ENCODE measurements at places on chromosomes 12 and 14.

DNA sequence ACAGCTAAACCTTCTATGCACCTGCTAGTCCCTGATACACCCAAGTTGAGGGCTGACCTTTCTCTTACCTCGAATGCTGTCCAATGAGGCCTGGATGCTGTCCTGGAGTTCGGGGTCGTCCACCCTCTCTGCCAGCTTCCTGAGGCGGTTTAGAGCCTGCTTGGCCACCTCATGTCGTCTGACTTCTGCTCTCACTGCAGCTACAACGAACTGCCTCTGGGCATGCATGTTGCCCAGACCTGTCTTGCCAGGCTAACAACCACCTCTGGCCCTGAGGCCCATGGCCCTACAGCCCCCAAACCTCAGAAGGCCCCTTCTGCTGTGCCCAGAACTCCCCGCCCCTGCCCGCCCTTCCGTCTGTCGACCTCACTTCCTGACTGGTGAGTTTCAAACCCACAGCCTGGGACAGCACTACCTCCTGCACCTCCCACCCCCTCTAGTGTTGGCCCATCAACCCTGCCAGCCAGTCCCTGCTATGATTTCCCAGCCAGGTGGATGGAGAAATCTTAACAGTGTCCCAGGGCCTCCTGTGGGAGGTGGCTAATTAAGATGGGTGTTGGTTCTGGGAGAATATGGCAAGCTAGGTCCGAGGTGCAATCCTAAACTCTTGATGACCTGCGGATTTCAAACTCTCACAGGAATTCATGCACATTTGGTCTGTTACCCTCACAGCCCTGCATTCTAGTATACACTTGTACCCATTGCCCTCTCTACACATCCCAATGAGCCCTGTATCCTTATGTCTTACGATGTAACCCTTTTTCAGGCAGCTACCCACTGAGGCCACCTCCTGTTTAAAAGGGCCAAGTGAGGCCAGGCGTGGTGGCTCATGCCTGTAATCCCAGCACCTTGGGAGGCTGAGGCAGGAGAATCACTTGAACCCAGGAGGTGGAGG is 2.7 kb upstream of the TSPAN31 start:
- DNase-seq = peak; percentile 8

DNA sequence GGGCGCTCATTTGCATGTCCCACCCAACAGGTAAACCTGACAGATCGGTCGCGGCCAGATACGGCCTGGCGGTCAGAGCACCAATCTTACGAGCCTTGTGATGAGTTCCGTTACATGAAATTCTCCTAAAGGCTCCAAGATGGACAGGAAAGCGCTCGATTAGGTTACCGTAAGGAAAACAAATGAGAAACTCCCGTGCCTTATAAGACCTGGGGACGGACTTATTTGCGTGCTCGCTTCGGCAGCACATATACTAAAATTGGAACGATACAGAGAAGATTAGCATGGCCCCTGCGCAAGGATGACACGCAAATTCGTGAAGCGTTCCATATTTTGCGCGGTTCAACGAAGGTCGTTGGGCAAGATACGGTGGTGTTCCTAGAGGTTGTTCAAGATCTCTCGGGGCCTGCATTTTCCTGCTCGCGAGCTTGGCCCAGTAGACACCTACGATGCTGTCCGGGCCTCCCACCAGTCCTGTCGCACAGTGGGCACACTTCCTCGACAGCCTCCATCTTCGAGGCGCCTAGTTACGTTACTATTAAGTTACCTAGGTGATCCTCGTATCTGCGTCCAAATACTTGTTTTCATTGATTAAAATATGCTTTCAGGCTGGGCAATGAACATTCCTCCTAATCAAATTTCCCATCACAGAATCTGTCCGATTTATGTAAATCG is at the start of gene RNU6-7:
TSS of gene RNU6-7 (plus strand) at position 230 of the 675 bp plus-strand sequence.
- peak; percentile 78 for DNase-seq

GRCh38 chr14:35028435-35028834 is 17.6 kb upstream of the FAM177A1 start:
- DNase-seq = no peak

DNA sequence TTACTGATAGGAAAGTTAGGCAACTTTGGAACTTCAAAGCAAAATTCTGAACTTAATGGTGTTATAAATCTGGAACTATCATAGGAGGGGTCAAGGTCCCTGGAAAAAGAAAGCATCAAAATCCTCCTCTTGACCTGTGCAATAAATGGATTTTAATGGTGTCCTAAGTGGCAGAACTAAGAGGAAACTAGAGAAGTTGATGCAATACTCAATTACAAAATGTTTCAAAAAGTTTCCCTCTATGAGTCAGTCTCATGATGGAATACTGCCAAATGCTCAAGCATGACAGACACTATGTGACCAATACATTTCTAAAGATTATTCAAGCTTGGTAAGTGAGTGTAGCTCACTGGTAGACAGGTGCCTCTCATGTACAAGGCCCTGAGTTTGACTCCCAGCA is 47.7 kb upstream of the ERGIC2 start:
- no peak for DNase-seq

DNA sequence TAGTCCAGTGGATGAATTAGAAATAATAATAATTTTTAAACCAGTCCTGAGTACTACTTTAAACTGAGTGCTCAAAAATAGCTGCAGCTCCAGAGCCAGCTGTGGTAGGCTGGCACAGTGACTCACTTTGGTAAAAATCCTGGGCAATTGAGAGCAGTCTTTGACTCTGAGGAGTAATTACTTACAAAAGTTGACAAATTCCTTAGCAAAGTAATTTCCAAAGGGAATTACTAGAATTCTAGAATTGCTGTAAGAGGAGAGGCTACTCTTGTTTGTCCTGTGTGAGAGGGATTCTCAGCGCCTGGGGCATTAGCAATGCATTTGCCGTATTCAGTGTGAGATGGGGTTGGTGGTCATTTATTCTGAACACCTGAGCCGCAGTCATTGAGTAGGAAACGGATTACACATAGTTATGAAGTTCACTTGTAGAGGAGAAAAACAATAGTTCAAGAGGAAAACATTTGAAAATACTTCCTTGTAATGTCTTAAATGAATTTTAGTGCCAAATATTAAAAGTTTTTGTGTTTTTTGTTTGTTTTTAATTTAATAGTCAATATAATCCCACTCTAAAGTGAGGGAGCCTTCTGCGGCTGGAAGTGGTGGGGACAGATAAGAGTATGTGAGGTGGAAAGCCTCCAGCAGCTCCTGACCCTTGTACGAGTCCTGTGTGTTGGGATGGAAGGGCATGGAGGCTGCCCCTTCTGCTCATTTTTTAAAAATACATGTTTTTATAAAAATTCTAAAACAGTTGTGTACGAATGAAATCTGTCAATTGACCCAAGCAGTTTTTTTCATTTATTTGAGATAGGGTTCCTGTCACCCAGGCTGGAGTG is 41.9 kb downstream of the EID3 start:
- no peak for DNase-seq

- DNase-seq = no peak
These were observed 102.7 kb downstream of the LRRIQ1 start for GRCh38 chr12:85138833-85139232.

DNA sequence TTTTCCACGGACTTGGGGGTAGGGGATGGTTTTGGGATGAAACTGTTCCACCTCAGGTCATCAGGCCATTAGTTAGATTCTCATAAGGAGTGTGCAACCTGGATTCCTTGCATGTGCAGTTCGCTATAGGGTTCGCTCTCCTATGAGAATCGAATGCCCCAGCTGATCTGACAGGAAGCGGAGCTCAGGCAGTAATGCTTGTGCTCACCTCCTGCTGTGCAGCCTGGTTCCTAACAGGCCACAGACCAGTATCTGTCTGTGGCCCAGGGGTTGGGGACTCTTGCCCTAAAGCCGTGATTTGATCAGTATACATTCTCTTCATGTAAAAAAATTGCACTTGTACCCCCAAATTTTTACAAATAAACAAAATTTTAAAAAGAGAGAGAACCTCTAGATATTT is 219.4 kb upstream of the CPNE8 start:
- DNase-seq = no peak

DNA sequence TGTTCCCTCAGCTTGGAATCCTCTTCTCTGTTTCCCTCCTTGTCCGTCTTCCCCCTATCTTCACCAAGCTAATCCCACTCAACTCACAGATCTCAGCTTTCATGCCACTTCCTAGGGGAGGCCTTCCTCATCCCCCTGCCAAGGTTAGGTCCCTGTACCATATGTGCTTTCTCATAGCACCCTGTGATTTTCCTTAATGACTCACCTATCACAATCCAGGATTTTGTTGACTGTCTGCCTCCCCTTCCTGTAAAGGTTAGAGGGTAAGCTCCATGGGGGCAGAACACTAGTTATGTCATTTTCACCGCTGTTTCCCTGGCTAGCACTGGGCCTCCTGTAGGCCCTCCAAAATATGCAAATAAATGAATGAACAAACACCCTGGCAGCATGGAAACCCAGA is 57.6 kb downstream of the CRADD start:
- peak; percentile 78 for DNase-seq

GRCh38 chr12:131806674-131807073 is 21.5 kb upstream of the MMP17 start:
- peak; percentile 40 for DNase-seq

GRCh38 chr12:68352067-68352466 is 19.9 kb upstream of the MDM1 start:
- peak; percentile 36 for DNase-seq

DNA sequence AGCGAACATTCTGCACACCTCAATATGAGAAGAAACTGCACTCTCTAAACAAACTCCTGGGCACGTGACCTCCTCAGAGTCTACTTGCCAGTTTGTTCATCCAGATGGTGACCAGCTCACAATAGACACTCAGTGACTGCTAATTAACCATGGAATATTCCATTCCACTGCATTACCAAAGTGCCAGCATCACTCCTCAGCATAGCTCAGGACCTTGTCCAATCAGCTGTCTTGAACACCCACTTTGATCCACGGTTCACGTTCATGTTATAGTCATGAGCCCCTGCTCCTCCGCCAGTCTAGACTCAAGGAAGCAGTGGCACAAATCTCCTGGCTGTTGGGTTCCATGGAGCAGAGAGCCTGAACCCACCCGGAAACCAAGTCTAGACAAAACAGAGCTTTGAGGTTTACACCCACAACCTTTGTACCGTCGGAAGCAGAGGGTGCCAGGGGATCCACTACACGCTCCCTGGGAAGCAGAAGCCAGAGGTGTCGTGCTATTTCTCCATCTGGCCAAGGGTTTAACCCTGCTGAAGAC is 285.3 kb downstream of the ZFP36L1 start:
- peak; percentile 13 for DNase-seq

GRCh38 chr12:88733008-88733407 is 152.7 kb upstream of the KITLG start:
- peak; percentile 90 for DNase-seq

- peak; percentile 16 for DNase-seq
These were observed 359.6 kb upstream of the DIO2 start for GRCh38 chr14:80570930-80571298.

DNA sequence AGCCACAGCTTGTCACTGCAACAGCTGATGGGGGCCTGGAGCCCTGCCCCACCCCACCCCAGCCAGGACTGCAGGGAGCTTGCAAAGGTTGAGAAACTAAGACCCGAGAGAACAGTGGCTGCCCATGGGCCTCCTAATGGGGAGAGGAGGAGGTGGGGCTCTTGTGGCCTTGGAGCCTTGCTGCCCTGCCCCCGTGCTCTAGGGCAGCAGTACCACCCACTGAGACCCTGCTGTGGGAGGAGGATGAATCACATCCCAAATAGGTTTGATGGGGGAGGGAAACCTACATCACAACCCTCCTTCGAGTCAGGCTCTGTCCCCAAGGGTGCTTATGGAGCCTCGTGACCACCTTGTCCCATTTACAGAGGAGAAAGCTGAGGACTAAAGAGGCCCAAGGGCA is 15.9 kb downstream of the HHIPL1 start:
- DNase-seq = peak; percentile 35

GRCh38 chr12:82942991-82943401 is 256.3 kb downstream of the TMTC2 start:
- DNase-seq = peak; percentile 53
